Spinal cord (tissue), 10 donors: ENCODE measurements at places on chromosomes 12 and 14.

GRCh38 chr14:42927313-42927712 is 1320.6 kb downstream of the LRFN5 start:
- DNase-seq: no peak

DNA sequence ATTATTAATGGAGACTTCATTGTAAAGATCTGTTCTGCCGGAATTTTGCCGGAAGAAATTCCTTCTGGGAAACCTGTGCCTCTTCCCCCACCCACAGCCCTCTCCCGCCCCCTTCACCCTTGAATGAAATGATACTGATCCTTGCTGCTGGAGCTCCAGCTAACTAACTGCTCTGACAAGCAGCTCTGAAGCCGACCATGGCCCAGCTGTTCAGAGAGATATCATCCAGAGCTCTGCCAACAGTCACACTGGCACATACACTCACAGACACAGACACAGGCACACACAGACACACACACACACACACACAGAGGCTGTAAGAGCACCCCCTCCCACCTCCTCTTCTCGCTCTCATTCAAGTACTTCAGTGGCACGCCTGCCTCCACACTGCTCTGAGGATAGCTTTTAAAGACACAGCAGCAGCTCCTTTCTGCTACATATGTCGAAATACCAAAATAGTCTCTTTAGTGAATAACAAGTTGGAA is 88.6 kb downstream of the R3HDM2 start:
- DNase-seq: no peak

- DNase-seq: no peak
Observed at GRCh38 chr14:26993556-26993955, 395.7 kb upstream of the NOVA1 start.

- DNase-seq: no peak
Observed at GRCh38 chr12:79174626-79175025, 310.1 kb downstream of the SYT1 start.

DNA sequence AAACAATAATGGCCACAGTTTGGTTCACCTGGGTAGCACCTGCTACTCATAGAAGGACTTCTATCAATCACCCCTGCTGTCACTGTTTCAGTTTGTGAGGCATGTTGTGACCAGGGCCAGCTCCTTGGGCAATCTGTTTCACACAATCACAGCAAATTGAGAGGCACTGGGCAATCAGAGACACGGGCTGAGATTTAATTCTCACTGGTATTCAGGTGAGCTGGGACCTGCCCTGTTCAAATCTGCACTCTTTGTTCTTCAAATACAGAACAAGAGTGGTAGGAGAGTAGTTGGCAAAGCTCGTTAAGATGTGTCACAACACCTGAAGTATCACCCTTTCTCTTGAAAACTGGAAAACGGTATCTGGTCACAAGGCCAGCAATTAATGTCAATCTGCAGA is 57.8 kb upstream of the NAP1L1 start:
- DNase-seq: no peak

GRCh38 chr14:25090256-25090655 is 40.3 kb upstream of the STXBP6 start:
- no peak for DNase-seq

DNA sequence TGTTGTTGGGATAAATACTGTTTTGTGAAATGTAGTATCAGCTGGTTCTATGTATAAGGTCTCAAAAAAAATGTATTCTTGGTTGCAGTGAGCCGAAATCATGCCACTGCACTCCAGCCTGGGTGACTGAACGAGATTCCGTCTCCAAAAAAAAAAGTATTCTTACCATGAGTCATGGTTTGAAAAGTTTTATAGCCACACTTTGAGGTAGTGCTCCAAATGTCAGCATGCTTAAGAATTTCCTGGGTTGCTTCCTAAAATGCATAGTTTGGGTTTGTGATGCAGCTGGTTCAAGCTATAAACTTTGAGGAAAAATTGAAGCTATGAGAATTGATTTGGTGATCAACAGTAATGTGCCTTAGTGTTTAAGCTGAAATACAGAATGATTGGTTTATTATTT is 48.0 kb downstream of the ETNK1 start:
- no peak for DNase-seq

GRCh38 chr12:95723693-95724384 is 66.7 kb downstream of the NTN4 start:
- peak; percentile 72 for DNase-seq

DNA sequence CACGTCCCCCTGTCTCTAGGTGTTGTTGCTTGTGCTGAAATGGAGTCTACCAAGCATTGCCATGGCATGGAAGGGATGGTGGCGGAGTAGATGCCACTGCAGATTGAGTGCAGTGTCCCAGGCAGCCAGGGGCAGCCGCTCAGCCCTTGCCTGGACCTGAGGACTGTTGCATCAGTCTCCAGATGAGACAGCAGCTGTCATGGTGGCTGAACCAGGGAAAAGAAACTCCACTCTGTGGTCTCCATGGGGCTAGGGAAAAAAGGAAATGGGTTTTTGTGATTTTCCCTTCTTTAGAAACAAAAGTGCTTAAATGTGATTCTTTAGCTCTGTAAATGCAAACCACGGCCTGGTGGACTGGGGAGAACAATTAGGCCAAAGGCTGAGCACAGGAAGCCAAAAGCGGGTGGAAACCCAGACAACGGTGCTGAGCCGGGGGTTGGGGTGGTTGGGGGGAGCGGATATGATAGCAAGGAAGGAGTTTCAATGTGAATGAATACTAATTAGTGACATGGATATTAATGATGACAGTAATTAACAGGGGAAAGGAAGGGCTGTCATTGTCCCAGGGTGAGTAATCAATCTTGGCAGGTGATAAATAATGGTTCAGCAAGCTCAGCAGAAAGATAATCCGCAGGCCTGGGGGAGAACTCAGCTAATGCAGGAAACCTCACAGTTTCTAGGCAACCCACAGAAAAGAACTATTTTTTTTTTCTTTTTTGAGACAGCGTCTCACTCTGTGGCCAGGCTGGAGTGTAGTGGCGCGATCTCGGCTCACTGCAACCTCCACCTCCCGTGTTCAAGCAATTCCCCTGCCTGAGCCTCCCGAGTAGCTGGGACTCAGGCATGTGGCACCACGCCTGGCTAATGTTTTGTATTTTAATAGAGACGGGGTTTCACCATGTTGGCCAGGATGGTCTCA is 442.6 kb downstream of the DPF3 start:
- no peak for DNase-seq

DNA sequence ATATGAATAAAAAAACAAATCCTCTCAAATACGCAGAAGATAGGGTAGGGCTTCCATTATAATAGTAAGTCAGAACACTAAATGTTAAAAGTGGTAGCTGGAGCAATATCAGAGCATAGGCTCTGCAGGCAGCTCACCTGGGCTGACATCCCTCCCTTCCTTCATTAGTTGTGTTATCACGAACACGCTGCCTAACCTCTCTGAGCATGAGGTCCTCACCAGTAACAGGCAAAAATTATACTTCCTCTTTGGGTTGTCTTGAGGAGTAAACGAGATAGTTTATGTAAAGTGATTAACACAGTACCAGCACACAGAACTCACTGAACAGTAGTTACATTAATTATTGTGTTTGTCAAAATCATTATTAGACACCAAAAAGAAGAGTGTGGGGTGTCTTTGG is 154.3 kb downstream of the STXBP6 start:
- no peak for DNase-seq

DNA sequence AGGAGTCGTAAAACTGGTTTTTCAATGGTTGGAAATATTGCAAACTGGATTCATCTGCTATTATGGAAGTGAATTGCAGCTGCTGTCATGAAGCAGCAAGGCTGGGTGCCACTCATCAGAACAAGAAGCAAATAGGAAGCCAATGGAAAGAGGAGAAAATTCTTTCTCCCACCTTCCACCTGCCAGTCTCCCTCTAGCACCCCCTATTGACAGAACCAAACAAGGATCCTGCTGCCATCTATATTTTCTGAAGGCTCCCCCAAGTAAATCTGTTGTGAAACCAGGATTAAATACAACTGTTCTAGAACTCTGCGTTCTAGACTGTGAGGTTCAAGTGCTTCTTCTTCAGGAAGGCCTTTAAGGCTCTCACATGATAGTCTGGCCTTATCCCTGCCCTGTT is 286.6 kb downstream of the AACS start:
- no peak for DNase-seq

GRCh38 chr14:72555609-72556000 is 338.3 kb downstream of the DPF3 start:
- no peak for DNase-seq

GRCh38 chr12:107320033-107320928 is 226.9 kb upstream of the CRY1 start:
- no peak for DNase-seq

- DNase-seq: no peak
Observed at GRCh38 chr12:42235426-42235825, 2.6 kb downstream of the YAF2 start.

GRCh38 chr12:91105807-91106206 is 5.5 kb downstream of the LUM start:
- no peak for DNase-seq

DNA sequence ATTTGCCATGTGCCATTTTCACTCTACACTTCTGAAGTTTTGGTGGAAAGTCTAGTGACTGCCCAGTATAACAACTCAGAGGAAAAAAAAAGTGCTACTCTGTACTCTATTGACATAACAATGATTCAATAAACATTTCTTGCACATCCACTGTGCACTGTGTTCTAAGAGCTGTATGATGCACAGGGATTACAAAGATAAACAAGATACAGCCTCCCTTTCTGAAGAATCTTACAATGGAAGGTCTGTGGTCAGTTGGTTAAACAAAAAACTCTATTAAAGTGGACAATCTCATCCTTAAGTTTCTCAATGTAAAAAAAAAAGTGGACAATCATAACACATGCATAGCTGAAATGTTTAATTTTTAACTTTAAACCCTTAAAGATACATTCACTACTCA is 105.7 kb upstream of the RASSF8 start:
- DNase-seq: no peak

DNA sequence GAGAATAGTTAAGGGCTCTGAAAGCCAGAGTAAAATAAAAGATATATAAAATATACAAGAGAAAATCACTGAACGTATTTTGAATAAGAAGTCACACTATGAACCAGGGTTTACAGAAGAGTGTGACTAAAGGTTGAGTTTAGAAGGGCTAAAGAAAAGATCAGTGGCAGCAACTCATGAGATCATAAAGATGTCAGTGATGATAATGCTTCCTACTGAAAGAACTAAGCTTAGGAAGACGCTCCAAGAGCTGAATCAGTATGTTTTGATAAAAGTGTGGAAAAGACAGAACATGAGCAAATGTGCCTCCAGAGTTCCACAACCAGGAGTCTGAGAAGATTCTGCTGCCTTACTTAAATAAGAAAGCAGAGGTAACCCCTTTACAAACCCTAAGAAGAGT is 74.6 kb downstream of the KITLG start:
- no peak for DNase-seq

DNA sequence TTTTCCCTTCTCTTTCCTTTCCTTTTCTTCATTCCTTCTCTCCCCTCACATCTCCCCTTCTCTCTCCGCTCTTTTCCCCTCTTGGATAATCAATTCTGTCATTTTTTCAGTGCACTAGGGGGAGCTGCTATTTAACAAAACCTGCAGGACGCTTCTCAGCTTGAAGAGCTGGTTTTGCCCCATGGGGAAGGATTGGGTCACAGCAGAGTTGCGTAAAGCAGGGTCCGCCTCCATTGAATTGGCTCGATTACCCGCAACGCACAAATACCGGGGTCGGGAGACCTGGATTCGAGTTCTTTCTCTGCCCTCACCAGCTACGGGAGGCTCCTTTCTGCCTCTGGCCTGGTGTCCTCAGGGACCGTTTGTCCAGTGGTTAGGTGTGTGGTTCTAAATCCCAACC is 42.1 kb upstream of the CHGA start:
- DNase-seq: peak; percentile 75

GRCh38 chr14:102988054-102988453 is 65.6 kb downstream of the AMN start:
- no peak for DNase-seq

- no peak for DNase-seq
Observed at GRCh38 chr12:47270782-47271664, 191.3 kb upstream of the AMIGO2 start.

DNA sequence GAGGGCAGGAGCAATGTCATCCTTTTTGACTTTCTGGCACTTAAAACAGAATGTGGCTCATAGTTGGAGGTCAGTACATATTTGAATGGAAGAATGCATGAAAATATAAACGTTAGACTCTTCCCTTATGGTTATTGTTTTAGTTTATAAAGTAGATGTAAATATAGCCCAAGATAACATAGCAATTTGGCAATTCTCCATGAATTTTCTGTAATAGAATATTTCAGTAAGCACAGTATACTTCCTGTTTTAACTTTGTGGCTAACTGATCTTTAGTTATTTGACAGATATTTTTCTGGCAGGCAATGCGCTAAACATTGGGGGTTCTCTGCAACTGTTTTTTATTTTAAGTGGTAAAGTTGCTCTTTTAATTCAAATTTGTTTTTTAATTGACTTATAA is 763.0 kb downstream of the NRXN3 start:
- DNase-seq: no peak

DNA sequence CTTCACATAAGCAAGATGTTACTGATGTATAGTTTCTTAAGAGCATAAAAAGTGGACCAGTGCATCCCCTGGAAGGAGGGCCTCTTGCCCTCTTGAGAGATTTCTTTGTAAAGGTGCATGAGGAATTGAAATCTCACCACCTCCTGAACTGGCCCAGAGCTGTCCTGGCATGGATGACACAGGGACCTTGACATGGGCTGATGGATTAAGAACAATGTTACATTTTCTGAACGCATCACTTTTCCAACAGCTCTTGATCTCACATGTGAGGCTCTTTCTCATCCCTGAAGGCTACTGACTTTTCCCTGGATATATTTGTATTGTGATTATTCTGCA is 360.4 kb downstream of the RGS6 start:
- DNase-seq: no peak

GRCh38 chr14:70183991-70184390 is 4.8 kb downstream of the SLC8A3 start:
- no peak for DNase-seq

GRCh38 chr12:125104982-125105381 is 39.7 kb downstream of the AACS start:
- DNase-seq: no peak

DNA sequence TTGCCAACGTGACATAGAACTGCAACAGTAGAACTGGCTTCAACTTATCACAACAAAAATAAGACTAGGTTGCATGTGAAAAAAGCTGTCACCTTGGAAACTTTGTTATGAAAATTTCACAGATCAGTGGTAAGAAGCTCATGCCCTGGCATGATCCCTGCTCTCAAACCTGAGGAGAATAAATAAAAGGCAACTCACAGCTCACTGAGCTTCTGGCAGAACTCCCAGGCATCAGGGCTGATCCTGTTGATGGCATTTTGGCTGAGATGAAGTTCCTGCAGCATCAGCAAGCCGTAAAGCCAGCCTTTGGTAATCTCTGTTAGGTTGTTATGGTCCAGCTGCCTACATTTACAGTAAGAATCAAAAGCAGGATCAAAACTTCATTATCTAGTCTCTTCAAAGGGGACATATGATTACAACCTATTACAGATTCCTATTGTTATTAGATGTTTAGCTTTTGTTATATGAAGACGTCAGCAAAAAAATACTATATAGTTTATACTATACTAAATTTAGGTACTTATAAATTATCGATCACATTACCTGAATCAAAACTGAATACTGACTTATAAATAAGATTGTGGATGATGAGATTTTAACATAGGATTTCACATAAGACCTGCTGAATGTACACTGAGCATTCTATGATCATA is 32.0 kb downstream of the LRIG3 start:
- DNase-seq: peak; percentile 90

- DNase-seq: no peak
Observed at GRCh38 chr12:132478845-132479244, 11.1 kb upstream of the FBRSL1 start.

- DNase-seq: no peak
Observed at GRCh38 chr14:24289649-24290280, 9.8 kb downstream of the DHRS1 start.
